ENCODE measurements at places on chromosomes 2 and 18.

- DNase-seq = no peak
These were observed 71.3 kb upstream of the SETBP1 start for GRCh38 chr18:44609181-44609941.

- DNase-seq = no peak
These were observed 227.7 kb downstream of the GPD2 start for GRCh38 chr2:156663757-156664409.

GRCh38 chr2:86002375-86002774 lies 103.3 kb downstream of the POLR1A start:
- DNase-seq = no peak

DNA sequence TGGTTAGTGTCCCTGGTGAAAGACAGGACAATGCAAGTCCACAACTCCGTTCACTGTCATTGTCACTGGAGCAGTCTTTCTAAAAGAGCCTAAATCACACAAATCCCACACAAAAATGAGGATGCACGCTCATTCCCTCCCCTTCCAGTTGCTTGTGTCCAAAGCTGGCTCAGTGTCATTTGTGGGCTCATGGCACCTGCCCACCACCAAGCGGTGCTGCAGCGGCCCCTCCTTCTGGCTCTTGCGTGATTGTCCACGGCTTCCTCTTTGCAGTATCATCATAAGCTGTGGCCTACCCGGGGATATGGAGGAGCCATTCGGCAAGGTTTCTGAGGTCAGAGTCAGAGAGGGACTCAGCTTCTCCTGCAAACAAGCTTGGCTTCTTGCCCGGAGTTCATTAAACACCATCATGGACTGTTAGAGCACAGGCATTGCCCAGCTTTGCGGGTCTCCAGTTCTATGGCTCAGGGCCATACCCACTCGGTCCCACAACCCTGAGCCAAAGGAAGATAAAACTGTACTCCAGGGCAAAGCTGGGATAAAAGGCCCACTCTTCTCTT lies 179.4 kb upstream of the AGAP1 start:
- DNase-seq = no peak

Measured in stimulated activated CD8-positive, alpha-beta memory T cell treated with anti-CD3 and anti-CD28 coated beads, Interleukin-4, amount 100 ng/mL, for 1 hour (primary cell).